ENCODE measurements at places on chromosomes 2 and 18.

- DNase-seq: no peak
These were observed 87.2 kb downstream of the KCTD18 start for GRCh38 chr2:200422532-200423261.

DNA sequence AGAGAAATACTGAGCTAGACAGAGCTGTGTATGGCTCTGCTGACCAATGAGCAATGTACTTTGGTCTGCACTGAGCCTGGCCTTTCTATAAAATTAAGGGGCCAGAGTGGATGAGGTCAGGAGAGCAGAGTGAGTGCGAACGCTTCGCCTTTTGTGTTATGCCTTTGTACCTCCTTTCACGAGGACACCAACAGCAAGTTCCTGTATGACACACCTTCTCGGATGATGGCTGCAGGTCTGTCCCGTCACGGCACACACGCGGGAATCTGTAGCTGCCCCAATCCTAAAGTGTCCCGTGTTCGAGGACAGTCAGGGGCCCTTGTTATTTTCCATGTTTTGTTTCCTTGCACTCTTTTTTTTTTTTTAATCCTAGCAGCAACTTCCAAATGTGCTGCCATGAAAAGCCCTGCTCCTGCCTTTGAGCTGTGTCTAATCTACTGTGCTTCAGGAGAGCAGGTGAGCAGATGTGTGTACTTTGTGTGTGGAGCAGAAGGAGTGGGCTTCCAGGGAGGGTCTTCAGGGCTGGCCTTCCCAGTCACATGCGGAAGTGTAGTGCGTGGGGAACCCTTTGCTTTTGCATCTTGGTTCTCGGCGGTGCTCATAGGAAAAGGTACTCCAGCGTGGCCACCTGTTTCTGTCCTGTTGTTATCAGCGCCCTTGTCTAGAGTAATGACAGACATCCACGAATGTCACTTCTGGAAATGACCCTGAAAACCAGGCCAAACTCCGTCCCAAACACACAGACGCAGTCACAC, 213.2 kb downstream of the NDUFA10 start:
- no peak for DNase-seq

DNA sequence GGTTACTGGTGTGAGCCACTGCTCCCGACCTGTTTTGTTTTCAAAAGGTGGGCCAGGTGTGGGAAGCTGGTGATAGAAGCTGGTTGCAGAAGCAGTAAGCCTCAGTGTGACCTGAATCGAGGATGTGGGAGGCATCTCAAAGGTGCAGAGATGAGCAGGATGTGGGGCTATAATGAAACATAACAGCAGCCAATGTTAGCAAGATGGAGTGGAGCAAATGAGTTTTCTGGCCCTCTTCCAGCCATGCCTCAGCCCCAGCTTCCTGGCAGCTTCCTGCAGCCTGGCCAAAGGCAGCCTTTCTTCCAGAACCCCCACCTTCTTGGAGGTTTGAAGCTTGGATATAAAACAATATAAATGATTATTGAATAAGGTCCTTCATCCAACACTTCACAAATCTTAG, 184.8 kb downstream of the NCK2 start:
- no peak for DNase-seq

DNA sequence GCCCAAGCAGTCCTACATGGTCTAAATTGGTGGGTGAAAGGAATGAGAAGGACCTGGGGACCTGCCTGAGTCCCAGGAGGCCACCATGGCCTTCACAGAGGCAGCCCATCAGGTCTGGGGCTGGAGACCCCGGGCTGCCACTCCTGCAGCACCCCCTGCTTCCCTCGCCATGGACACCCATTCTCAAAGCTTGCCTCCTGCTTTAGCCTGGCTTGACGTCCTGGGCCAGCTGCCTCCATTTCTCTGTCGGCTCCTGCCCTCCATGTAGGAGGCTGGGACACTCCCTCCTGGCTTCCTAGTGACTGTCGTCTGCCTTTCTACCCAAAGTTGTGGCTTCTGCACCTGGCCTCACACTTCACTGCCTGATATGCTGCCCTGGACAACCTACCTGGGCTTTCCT, 198.6 kb downstream of the FAM210A start:
- DNase-seq: no peak

DNA sequence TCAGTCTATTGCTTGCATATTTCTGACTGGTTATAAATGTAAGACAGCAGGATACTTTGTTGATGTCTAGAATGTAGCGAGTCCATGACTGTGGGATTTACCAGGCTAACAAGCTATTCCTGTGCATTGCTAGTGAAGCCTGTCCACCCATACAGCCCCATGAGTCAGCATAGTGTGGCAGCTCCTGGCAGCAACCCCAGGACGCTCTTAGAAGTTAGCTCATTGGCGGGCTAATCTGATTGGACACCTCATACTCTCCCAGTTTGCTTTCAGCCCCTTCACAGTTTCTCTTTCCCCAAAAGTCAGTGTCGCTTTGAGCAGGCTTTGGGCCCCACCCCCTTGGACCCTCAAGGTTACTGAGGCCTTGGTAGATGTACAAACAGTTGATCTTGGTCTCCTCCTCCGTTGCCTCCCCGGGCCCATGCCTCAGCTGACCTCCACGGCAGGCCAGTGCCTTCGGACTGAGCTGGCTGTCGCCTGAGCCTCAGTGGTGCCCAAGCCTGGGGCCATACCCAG, 48.0 kb downstream of the COA5 start:
- no peak for DNase-seq

- DNase-seq: peak; percentile 20
These were observed 611 bp downstream of the TCF7L1 start for GRCh38 chr2:85133751-85134254.

DNA sequence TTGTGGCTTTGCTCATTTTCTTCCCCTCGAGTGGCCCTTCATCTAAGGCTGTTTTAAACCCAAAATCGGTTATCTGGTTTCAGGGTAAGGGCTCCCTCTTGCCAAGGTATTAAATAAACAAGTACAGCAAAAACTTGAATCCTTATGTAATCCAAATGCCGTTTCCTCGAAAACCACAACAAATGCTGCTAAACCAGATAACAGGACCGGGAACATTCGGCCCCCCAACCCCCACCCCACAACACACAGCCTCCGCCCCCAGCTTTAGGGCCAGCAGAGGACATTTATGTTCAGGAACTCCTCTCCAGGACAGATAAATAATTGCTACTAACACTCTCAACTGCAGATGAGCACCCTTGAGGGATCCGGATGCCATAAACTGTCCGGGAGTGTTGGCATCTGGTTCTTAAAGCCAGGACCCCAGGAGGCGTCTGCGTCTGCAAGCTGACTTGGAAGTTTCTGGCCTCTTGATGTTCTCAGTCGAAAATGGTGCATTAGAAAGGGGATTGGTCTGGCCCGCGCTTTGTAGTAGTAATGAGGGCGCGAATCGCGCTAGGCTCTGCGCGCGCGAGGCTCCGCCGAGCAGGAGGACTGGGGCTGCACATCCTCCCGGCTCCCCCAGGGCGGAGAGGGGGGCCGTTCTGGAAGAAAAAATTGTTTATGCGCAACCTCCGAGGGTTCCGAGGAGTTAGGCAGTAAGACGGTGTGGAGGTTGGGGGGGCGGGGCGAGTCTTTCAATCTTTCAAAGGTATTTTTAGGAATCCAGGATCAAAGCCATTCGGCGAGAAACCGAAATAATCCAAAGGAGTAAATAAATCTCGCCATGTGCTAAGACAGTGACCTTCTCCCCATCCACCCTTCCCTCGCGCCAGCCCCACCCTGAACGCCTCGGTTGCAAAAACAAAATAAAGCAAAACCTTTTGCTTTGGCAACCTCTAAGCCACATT, 3.9 kb upstream of the ID2 start:
- DNase-seq: peak; percentile 48

- DNase-seq: no peak
These were observed 223.5 kb downstream of the GPD2 start for GRCh38 chr2:156659694-156660093.

GRCh38 chr2:47109007-47109375, 46.1 kb downstream of the STPG4 start:
- DNase-seq: no peak

DNA sequence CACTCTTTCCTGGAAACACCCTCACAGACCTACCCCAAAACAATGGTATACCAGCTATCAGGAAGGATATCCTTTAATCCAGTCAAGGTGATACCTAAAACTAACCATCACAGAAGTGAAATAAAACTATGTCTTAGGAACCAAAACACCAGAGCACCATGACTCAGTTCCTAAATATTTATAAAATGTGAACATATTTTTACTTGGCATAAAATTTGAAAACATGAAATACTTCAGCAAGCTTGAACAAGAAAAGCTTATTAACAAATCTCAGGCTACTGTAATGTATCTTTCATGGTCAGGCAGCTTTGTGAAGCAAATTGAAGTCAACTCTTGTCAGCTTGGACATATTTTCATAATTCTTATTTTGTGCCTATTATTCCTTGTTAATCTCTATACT, 440.8 kb upstream of the CDH20 start:
- DNase-seq: no peak

DNA sequence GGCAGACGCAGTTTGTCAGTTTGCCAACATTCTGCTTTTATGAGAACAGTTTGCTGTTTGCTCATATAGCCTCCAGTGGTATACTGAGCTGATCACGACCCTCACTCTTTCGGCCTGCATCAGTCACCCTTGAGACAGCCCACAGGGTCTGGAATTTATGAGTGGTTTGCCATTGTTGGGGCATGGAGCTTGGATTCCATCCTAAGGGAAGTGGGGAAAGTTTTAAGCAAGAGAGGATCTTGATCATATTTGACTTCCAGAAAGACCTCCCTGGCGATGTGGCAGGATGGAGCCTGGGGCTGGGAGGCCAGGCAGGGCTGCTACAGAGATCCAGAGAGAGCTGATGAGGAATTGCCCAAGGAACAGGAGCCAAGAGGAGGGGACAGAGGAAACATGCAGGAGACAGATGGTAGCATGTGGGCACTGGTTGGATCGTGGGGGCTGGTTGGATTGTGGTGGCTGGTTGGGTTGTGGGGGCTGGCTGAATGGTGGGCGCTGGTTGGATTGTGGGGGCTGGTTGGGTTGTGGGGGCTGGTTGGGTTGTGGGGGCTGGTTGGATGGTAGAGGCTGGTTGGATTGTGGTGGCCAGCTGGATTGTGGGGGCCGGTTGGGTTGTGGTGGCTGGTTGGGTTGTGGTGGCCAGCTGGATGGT, 27.3 kb upstream of the GPR17 start:
- no peak for DNase-seq

DNA sequence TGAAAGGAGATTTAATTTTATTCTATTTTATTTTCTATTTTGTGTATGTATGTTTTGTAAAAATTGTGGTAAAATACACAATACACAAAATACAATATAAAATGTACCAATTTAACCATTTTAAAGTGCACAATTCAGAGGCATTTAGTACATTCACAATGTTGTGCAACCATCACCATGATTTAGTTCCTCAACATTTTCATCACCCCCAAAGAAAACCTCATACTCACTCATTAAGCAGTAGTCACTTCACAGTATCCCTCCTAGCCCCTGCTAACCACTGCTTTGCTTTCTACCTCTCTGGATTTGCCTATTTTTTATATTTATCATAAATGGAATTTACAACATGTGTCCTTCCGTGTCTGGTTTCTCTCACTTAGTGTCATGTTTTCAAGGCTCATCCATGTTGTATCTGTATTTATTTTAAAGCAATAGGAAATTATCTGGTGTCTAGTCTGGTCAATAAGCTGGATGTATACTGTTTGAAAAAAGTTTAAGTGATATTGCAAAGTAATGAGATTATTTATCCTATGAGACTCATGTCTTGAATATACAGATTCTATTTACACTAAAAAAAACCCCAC, 77.9 kb upstream of the GLS start:
- DNase-seq: no peak
